MG63 (cell line): ENCODE measurements at places on chromosomes 7 and 10. TPM values are rescaled to one million over a fixed set of nuclear protein-coding genes. Genes with fewer than 3 reads are reported as not detected.
A peak's percentile ranks its signal among the peaks of the same experiment; 100 is the strongest.

- DNase-seq: no peak
Measured at GRCh38 chr10:96708996-96709395, 11.3 kb downstream of the PIK3AP1 start.

SPDYE8 gene
- total RNA-seq: not detected in 2 replicates

TUBB8 gene
- not detected in 2 replicates for total RNA-seq

- DNase-seq: no peak
Measured at GRCh38 chr10:113631684-113632367, 32.0 kb downstream of the NRAP start.

BTBD16 gene
- total RNA-seq: not detected in 2 replicates

DNA sequence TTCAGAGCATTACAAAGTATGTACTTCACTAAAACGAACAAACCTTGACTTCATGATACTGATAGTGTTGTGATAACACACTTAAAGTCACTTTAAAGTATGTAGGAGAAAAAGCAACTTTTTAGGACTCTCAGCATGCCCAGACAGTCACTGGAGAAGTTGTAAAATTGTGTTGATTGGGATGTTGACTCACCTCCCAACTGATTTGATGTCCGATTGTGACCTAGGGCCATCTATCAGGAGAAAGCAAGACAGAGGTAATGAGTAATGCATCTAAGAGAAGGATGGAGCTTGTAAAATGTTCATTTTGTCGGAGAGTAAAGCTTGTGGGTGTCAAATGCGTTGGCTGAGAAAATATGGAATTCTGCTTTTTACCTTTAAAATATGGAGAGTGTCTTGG is 135.4 kb upstream of the SEMA3D start:
- no peak for DNase-seq

DNA sequence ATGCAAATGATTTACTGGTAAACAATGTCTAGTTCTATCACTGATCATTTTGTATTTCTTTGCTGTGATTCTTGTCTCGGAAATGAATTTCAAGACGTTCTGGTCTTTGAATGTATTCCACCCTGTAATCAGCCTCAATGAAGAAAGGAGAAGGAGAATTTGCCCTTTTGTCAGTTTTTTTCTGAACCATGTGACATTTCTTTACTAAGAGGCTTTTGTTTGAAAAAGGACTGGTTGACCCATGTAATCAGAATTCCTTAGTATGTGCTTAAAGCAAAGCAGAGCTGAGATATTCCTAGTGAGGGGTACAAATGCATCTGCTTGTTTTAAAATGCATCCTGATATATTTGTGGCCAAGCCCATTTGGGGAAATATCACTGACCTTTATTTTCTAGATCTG is 581.6 kb downstream of the ETV1 start:
- no peak for DNase-seq

- DNase-seq: no peak
Measured at GRCh38 chr7:157189405-157189804, 50.7 kb downstream of the UBE3C start.

- no peak for DNase-seq
Measured at GRCh38 chr7:24706211-24707170, 50.8 kb downstream of the GSDME start.

- DNase-seq: no peak
Measured at GRCh38 chr10:132827423-132827789, 41.5 kb upstream of the NKX6-2 start.

GRCh38 chr7:80346704-80347103 is 165.2 kb downstream of the GNAT3 start:
- no peak for DNase-seq

DNA sequence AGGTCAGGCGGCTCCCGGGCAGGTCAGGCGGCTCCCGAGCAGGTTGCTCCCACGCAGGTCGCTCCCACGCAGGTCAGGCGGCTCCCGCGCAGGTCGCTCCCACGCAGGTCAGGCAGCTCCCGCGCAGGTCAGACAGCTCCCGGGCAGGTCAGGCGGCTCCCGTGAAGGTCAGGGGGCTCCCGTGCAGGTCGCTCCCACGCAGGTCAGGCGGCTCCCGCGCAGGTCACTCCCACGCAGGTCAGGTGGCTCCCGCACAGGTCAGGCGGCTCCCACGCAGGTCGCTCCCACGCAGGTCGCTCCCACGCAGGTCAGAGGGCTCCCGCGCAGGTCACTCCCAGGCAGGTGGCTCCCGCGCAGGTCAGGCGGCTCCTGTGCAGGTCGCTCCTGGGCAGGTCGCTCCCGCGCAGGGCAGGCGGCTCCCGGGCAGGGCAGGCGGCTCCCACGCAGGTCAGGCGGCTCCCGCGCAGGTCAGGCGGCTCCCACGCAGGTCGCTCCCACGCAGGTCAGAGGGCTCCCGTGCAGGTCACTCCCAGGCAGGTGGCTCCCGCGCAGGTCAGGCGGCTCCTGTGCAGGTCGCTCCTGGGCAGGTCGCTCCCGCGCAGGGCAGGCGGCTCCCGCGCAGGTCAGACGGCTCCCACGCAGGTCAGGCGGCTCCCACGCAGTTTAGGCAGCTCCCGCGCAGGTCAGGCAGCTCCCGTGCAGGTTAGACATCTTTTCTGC is 30.7 kb downstream of the PTPRN2 start:
- no peak for DNase-seq

DNA sequence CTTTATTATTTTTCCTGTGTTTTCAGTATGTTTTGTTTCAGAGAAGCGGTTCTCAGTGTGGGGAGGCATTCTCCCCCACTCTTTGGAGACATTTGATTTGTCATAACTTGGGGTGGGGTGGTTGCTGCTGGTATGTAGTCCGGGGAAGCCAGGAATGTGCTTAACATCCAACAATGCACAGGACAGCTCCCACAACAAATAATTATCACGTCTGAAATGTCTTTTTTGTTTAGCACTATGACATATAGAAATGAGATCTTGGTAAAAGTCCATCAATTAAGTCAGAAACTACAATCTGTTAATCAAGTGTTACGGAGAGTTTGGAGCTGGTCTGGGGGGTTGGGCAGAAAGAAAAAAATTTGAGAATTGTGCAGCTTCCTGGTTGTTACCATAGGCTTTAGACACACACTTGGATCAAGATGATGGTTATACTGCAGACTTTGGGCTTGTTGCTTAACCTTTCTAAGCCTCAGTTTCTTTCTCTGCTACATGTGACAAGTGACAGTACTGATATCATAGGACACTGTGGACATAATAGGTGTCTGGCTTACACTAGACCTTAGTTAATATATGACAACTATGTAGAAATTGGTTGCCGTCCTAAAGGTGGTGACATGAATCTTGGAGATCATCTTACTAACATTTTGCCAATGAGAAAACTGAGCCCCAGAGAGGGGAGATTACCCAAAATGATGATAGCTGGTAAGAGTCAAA is 113.7 kb downstream of the LRMDA start:
- no peak for DNase-seq

CPA5 gene
- total RNA-seq: 0.13 TPM in 1 of 2 replicates, not detected in the other

GRCh38 chr10:42977032-42977416 is 99.8 kb upstream of the RET start:
- no peak for DNase-seq

GRCh38 chr7:128877756-128878120 is 15.1 kb downstream of the ATP6V1F start:
- no peak for DNase-seq

STRIP2 gene
- 1.3 and 2.3 TPM in 2 replicates for total RNA-seq

DNA sequence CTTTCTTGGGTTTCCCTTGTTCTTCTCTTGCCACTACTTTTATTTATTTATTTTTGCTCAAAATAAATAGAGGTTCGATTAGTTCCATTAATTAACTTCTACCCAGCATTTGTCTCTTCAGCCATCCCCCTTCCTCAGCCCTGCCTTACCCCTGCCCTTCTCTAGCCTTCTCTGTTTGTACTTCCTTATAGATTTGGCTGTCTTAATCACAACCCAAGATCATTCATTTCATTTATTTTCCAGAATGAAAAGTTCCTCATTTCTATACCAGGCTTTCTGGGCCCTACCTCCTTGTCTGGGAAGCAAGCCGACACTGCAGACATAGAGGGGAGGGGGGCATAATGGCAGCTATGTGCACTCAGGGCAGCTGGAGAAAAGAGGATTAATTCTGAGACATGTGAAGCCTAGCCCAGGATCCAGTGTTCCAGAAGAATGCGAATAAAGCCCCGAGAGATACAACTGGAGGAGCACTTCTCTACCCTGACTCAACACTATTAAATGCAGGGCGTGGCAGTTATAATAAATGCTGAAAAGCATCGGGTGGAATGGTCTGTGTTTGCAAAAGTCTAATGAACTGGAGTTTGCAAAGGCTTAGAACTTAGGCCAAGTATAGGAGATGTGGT is 6.4 kb upstream of the PDCD4 start:
- peak; percentile 66 for DNase-seq

DNA sequence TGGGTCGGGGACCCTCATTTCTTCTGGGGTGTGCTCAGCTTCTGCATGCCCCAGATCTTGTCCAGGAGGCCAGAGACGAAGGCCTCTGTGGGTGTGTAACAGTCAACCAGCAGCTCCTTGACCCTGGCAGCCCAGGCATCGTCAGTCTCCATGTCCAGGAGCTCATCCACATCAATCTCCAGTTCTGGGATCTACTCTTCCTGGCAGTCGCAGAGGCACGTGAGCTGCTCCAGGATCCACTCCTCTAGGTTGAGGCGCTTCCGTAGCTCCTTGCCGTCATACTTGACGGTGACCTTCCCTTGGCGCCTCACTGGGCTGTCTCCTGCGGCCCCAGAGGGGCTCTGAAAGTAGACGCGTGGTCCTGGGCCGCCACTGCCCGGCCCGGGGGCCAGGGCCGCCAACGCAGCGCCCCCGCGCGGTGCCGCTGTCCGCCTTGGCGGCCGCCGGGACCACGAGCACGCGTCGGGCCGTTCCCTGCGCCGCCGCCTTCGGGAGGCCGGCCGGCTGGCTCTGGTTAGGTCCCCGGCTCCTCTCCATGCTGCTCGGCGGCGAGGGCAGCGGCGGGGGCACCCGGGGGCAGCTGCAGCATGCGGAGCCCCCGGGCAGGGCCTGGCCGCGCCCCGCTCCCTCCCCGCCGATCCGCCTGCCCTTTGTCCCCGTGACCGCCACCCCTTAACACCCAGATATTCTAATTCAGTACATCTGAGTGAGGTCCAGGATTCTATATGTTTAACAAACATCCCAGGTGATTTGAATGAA is 170.5 kb downstream of the SEPTIN7 start:
- no peak for DNase-seq

BMPER gene
- 79.2 and 110 TPM in 2 replicates for total RNA-seq

UPK3BL1 gene
- 0.37 and 13.4 TPM in 2 replicates for total RNA-seq

BAIAP2L1 gene
- total RNA-seq: 9.6 and 11.0 TPM in 2 replicates

DNA sequence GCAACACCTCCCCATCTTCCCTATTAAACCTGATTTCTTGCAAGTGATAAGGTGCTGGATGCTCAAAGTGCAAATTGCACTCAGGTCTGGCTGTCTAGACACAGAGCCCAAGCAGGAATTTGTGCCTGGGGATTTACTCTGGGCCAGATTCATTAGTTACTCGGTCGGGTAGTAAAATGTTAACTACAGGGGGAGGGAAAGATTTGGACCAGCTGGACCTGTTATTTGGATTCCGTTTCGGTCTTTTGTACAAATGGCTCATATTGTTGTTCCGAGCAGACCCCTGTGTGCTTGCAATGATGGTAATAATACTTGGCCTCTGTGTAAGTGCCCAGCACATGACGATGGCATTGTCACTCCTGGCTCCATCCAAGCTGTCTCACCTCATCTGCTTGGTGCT is 609.6 kb downstream of the KCNMA1 start:
- DNase-seq: no peak

DNA sequence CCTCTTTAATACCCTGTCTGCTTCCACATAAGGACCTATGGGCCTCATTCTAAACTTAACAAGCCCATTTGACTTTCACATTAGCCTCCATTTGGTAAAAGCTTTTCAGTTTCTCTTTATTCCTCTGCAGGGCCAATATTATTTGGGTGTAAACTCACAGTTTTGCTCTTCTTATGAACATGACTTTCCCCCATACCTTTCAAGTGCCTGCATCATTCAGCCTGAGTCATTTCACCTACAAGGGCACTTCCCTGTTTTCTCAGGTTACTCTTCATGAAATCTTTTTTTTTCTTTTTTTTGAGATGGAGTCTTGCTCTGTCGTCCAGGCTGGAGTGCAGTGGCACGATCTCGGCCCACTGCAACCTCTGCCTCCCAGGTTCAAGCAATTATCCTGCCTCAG is 1258.1 kb upstream of the CELF2 start:
- DNase-seq: no peak

GRCh38 chr10:114706458-114707055 is 48.5 kb upstream of the ABLIM1 start:
- no peak for DNase-seq

GRCh38 chr10:6270951-6271350 is 68.2 kb downstream of the PFKFB3 start:
- no peak for DNase-seq

GRCh38 chr7:36153571-36154097 is 580 bp downstream of the EEPD1 start:
- no peak for DNase-seq

DNA sequence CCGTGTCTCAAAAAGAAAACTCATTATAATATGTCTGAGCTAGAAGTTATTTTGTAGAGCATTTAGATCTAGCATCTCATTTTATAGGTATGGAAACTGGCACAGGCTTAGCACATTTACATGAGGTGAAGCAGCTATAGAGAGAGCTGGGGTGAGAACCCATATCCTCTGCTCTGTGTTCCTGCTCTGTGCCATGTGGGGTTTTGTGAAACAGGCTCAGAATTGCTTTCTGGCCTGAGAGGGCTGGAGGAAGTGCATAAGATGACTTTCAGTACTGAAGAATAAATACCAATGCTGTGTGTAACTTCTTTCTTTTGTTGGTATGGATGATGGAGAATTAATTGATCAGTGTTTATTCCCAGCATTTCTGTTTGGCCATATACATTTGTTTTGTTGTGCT is 159.1 kb downstream of the LRRC4 start:
- DNase-seq: no peak

GRCh38 chr7:1707756-1708595 is 37.9 kb downstream of the ELFN1 start:
- no peak for DNase-seq

DNA sequence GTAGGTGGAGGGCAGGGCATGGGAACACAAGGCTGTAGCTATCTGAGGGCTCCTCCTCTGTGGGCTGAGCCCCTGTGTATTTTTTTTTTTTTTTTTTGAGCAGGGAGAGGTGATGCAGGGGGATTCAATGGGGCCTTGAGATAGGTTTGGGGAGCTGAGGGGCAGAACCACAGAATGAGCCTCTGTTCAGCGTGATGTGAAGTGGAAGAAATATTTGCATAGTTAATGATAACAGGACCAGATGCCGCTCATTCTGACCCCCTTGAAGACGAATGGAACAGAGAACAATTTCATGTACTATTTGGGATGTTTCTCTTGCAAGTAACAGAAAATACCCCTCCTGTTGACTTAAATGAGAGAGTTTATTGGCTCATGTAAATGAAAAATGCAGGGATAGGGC is 69.7 kb upstream of the EMX2 start:
- no peak for DNase-seq

DNA sequence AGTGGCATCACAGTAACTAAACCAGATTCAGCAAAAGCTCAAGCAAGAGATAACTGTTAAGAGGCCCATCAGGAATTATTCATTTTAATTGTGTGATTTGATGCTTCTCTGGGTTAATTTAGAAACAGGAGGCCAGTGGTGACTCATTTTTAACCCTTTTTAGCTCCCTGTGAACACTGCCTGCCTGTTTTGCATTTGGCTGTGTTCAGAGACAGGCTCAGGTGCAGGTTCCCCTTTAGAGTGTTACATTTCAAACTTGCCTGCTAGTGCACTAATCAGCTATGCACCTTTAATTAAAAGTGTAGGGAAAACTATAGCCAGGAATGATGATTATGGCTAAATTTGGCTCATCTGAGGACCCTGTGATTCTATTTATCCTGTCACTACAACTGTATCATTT is 6.5 kb downstream of the STAMBPL1 start:
- no peak for DNase-seq

PKD2L1 gene
- total RNA-seq: not detected in 2 replicates

DPY19L1 gene
- 13.3 and 22.2 TPM in 2 replicates for total RNA-seq

GRCh38 chr10:34687434-34688210 is 127.5 kb downstream of the PARD3 start:
- DNase-seq: no peak
